ENCODE measurements at places on chromosomes 2 and 18.

DNA sequence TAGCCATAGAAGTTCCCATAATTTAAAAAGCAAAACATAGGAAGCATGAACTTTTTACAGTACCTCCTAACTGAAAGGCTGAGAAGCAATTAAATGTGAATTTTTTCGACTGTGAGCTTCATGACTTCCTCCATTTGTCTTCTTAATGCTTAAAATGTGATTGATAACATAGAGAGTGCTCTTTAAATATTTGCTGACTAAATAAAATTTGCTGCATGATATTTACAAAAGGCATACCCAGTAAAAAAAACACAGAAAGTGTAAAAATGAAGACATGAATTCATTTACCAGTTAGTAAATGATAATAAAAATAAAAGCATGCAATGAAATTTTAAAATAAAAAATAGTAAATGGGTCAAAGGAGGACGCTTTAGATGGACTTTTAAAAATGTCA lies 21.9 kb downstream of the STAT4 start:
- no peak for DNase-seq

DNA sequence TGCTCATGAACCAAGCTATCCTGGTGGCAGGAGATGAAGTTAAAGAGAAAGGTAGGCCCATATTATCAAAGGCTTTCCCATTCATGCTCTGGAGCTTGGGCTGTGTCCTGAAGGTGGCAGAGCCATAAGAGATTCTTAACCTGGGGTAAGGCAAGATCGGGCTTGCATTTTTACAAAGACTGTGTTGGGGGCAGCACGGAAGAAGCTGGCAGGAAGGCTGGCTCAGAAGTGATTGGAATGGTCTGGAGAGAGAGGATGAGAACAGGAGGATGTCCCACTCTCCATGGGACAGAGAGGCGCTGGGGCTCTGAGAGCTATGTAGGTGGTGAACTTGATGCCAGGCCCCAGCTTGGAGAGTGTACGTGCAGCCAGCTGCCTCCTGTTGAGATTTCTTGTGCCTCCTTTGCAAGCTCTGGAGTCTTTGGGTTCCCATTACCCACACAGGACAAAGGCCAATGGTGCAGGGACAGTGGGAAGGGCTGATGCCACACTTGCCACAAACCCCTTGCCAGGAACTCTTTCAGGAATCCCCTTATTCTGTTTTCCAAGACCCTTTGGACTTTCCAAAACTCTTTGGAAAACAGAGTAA lies 40.6 kb upstream of the FZD5 start:
- DNase-seq = no peak

GRCh38 chr2:134336352-134336751 lies 82.5 kb downstream of the MGAT5 start:
- DNase-seq = no peak

DNA sequence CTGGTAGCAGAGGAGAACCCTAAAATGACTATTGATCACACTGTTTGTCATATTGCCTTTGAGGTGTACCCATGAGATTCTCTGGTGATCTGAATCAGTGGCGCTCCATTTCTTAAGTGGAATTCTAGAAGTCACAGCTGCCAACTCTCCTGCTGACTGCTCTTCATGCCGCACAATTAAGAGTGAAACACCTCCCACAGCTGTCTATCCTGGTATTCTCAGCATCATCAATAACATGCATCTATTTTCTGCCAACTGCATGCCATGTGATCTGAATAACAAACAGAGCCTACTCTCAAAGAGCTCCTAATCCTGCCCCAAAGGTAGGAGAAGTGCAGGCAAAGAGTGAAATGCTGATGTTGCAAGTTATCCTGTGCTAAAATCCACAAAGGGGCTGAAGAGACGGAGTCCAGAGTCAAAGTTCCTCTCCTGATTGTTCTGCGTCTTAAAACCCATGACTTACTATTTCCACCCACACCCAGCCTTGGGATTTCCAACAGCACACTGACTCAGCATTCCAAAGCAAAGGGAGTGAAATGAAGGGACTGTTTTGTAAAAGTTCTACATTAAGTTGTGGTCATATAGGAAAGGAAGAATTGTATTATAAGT lies 13.7 kb upstream of the DAPL1 start:
- peak; percentile 37 for DNase-seq

GRCh38 chr18:73791081-73791480 lies 356.6 kb downstream of the FBXO15 start:
- no peak for DNase-seq

GRCh38 chr2:127134833-127135830 lies 28.2 kb upstream of the BIN1 start:
- no peak for DNase-seq

GRCh38 chr18:57205641-57206040 lies 58.8 kb downstream of the BOD1L2 start:
- no peak for DNase-seq

DNA sequence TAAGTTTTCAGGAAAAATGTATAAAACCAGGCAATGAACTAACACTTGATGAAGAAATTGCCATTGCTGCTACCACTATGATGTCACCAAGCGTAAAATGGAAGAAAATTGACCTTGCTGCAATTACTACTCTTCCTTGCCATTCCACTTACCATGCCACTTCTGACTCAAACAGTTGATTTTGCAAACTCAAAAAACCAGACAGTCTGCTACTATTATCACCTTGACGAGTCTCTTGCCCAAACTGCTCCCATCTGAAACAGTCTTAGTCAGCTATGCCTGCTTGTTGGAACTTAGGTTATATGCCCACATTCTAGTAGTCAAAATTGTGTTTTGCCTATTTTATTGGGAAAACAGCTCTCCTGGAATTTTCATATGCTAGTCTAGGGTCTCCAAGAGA lies 71.9 kb upstream of the SLC9A2 start:
- no peak for DNase-seq

DNA sequence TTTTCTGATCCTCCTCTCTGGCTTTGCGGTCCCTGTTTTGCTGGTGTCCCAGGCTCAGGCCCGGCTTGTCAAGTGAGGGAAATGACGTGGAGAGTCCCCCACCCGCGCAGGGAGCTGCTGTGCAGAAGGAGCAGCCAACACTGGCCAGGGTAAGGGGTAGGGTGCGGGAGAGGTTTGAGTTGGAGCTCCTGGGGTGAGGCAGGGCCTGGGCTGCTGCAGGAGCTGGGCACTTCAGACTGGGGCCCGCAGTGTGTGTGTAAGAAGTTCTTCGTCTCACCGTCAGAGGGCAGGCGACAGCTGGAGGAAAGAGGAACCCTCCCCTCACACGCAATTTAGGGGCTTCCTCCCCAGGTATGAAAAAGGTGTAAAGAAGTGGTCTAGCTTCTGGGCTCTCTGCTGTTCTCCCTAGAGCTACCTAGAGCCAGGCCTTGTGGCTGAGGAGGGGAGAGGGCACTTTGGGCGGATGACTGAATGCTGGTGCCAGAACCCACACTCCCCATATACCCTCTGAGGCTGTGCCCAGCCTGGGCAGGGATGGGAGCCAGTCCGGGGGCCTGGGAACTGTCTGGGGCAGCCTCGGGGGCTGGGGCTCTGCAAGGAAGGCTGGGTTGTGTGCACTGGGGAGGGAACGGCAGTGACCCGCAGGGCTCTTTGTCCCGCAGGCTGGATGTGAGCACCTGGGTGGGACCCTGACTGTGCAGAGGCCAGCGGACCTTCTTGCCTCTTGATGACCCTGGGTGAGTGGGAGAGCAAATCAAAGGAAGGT lies 11.8 kb downstream of the CELF4 start:
- no peak for DNase-seq

DNA sequence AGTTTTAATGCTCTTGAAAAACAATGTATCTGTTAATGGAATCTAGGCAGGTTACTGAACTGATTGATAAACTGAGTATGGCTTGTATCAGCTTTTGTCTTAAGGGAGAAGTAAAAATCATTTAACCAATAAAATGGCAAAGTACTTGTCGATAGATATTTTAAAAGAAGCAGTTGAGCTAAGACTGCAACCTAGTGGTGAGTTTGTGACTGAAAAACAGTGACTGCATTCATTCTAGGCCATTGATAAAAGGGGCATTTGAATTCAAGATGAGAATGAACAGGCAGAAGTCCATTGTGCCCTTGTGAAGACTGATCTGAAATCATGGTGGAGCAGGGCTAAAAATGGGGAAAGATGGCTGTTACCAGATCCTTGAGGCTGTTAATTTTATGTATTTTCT lies 59.4 kb upstream of the MSTN start:
- DNase-seq = peak; percentile 17

DNA sequence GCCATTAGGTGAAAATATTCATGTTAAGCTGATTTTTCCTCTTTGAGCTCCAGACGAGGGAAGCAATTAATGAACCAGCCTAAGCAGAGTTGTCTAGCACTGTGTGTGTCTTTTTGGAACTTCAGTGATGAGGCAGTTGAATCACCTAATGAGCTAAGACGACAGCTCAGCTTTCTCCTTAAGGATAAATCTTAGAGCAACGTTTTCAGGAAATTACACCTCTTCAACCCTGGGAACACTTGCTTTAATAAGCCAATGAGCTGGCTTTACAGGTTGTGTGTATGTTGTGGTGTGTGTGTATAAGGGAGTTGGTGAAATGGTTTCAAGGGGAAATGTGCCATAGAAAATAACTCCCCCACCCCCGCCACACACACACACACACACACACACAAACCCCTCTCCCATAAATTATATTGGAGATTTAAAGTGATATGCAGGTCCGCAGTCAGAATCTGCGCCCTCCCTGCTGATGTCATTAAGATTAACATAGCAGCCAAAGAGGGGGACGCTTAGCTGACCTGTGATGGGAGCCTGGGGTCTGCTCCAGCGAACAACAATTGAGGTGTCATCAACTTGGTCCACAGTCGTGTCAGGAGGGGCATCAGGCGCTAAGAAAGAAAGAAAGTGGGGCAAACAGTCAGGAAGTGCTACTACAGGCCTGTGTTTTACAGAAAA lies 28.1 kb downstream of the FN1 start:
- no peak for DNase-seq

- no peak for DNase-seq
These were observed 336.7 kb upstream of the CNTNAP5 start for GRCh38 chr2:123688231-123688940.

GRCh38 chr2:55923091-55923981 lies at the start of gene EFEMP1:
EFEMP1 (minus strand) TSS chr2:55923782; CDS start chr2:55922440, 1,342 bp downstream.
- peak; percentile 83 for DNase-seq

- no peak for DNase-seq
These were observed 681.3 kb upstream of the CDH2 start for GRCh38 chr18:28858248-28858647.

- DNase-seq = no peak
These were observed 35.5 kb upstream of the SLC35F5 start for GRCh38 chr2:113791697-113792590.

GRCh38 chr2:232549655-232550353 lies 553 bp downstream of the TIGD1 start:
- peak; percentile 17 for DNase-seq

DNA sequence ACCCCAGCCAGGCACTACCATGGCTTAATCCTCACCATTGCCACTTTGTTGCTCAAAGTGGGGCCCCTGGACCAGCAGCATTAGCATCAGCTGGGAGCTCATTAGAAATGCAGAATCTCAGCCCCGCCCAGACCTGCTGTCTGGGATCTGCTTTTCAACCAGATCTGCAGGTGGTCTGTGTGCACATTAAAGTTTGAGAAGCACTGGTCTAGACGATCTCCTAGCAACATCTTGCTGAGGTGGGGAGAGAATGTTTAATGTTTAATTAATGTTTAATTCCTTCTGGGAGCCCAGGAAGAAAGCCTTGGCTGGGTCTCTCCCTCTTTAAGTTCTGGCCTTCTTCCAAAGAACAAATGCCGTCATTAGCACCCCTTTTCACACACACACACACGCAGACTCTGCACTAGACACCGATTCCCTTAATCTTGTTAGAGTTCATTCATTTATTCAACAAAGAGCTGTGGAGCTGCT lies 53.7 kb downstream of the EDAR start:
- no peak for DNase-seq

GRCh38 chr2:42127425-42128424 lies 41.4 kb upstream of the EML4 start:
- DNase-seq = peak; percentile 35

DNA sequence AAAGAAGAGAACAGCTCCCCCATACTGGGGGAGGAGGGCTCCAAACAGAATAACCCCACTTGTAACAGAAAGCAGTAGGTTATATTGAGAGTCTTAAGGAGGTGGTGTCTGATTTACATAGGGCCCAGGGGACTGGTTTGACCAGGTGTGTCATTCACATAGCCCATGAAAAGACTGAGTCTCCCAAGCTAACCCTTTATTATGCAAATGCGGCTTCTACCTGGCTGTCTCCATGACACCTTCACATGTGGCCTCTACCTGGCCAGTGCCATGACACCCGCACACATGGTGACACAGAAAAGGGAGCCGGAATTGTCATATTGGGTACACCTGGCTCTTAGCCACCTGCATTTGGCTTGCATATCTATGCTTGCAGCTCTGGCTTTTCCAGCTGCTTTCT lies 1057.2 kb upstream of the PIK3C3 start:
- DNase-seq = no peak

GRCh38 chr2:2809771-2810170 lies 478.7 kb upstream of the MYT1L start:
- DNase-seq = no peak

DNA sequence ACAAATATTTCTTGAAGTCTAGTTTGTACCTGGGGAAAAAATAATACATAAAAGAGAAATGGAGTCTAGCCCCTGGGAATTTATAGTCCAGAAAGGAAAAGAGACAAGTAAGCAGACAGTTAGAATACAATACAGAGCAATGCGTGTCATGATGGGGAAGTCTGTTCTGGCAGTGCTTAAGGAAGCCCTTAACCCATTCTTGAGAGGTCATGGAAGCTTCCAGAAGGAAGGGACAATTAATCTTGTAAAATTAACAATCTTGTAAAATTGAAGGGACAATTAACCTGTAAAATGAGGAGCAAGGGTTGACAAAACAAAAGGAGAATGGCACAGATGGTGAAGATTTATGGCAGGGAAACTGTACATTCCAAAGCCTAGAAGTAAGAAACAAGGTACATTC lies 66.7 kb downstream of the METTL4 start:
- DNase-seq = no peak

DNA sequence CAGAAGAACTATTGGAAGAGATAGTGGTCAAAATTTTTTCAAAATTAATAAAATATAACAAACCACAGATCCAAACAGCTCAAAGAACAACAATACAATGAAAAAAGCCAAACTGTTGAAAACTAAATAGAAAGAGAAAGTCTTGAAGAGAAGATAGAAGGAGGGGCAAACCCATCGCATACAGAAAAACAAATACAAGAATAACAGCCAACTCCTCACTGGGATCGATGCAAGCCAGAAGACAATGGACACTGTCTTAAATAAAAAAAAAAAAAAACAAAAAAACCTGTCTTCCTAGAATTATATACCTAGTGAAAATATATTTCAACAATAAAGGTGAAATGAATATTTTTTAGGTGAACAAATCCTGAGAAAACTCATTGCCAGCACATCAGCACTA lies 34.1 kb upstream of the ARHGAP25 start:
- no peak for DNase-seq

- DNase-seq = no peak
These were observed 105.5 kb upstream of the DTNA start for GRCh38 chr18:34604591-34604990.

Measured in MCF 10A (cell line).